ENCODE measurements at places on chromosomes 16 and 17.

- DNase-seq: no peak
Measured at GRCh38 chr16:89476811-89477261, 13.5 kb downstream of the ANKRD11 start.

DNA sequence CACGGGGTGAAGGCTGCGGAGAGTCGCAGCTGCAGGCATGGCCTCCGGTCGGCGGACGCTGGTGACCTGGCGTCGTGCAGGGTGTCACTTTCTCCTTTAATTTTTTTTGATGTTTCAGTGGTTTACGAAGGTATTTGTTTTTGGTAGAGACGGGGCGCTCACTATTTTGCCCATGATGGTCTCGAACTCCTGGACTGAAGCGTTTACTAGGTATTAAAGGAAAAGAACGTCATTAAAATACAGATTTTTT, 17.1 kb downstream of the ZNF213 start:
- no peak for DNase-seq

DNA sequence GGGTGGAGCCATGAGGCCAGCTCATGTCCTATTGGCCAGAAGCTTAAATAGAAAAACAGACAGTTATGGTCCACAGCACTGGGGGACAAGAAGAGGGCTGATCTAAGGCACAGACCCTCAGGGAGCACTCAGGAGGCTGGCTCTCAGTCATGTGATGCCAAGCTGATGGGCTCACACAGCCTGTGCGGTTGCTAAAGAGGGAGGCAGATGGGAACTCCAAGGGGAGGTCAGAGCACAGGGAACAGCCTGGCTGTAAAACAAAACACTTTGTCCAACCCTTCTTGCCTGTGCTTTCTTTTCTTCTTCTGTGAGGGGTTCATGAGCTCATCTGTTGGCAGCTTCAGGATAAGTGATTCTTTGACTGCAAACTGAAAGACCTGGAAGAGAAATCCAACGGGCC, 27.2 kb downstream of the CNTNAP1 start:
- DNase-seq: no peak

DNA sequence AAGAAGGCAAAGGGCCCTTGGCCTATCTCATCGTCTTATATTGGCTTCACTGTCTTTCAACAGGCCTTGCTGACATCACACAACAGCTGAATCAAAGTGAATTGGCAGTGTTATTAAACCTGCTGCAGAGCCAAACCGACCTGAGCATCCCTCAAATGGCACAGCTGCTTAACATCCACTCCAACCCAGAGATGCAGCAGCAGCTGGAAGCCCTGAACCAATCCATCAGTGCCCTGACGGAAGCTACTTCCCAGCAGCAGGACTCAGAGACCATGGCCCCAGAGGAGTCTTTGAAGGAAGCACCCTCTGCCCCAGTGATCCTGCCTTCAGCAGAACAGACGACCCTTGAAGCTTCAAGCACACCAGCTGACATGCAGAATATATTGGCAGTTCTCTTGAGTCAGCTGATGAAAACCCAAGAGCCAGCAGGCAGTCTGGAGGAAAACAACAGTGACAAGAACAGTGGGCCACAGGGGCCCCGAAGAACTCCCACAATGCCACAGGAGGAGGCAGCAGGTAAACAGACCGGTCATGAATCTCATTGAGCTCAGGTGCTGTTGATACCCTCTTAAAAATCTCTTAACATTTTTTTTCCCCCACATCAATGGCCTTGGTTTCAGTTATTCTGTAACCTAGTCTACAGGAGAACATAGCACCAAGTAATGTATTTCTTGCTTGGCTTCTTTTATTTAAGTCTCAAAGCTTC, 64.7 kb downstream of the CDK12 start:
- no peak for DNase-seq

GRCh38 chr16:56399486-56399885, 25.9 kb downstream of the AMFR start:
- DNase-seq: no peak

GRCh38 chr17:19004421-19005136, at the start of gene FAM83G:
Gene FAM83G (minus strand): TSS chr17:19004764. CDS start chr17:19004041, 723 bp downstream.
- DNase-seq: peak; percentile 73

DNA sequence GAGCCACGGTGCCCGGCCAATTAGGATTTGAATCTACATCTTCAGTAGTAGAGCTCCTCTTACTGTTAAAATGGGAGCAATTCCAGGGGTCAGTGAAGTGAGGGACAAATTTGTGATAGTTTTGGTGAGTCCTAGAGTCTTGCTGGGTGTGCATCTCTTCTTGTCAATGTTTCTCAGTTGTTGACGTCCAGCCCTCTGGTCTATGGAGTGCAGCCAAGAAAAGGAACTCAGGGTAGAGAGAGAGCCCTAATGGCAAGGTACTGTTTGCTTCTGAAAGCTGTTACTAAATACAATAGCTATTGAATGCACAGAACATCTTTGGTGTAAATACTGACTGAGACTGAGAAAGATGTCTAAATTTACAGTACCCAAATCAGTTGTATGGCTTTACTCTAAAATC, 282.5 kb upstream of the SALL1 start:
- no peak for DNase-seq

GRCh38 chr16:1580956-1581355, 30.9 kb downstream of the IFT140 start:
- DNase-seq: no peak

- DNase-seq: no peak
Measured at GRCh38 chr17:72338847-72339790, 218.3 kb downstream of the SOX9 start.

GRCh38 chr17:1059131-1059795, 62.3 kb downstream of the TIMM22 start:
- DNase-seq: no peak

DNA sequence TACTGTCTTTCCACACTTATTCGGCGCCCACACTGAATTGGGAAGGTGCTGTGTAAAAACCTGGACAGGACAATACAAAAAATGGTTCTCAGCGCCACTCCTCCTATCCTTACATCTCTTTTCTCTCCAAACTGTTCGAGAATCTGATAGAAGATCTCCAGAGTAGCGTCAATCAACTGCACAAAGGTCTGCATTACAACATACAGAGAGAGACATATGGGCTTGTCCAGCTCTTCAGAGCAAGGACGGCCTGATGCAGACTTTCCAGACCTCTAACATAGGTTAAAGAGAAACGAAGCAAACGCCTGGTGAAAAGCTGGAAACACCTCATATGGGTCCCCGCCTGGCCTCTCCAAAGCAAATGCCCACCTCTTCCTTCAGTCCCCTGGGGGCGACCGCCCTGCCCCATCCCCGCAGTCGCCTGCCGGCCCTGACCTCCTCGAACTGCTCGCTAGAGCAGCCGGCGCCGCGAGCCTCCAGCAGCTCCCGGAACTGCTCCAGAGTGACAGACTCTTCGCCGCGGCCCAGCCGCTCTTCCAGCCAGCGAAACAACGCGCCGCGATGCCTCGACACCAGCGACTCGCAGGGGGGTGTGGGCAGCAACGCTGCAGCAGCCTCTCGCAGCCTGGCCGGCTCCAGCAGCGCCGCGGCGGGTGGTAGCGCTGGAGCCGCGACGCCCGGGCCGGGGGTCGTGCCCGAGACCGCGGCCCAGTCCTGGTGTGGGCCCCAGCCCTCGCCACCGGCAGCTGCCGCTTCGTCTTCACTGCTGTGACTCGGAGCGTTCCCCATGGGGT, 526 bp downstream of the ZZEF1 start:
- DNase-seq: peak; percentile 44

GRCh38 chr17:36594626-36595401, 3.1 kb downstream of the DHRS11 start:
- DNase-seq: no peak

- DNase-seq: peak; percentile 94
Measured at GRCh38 chr16:471353-472198, 46.1 kb downstream of the RAB11FIP3 start.

DNA sequence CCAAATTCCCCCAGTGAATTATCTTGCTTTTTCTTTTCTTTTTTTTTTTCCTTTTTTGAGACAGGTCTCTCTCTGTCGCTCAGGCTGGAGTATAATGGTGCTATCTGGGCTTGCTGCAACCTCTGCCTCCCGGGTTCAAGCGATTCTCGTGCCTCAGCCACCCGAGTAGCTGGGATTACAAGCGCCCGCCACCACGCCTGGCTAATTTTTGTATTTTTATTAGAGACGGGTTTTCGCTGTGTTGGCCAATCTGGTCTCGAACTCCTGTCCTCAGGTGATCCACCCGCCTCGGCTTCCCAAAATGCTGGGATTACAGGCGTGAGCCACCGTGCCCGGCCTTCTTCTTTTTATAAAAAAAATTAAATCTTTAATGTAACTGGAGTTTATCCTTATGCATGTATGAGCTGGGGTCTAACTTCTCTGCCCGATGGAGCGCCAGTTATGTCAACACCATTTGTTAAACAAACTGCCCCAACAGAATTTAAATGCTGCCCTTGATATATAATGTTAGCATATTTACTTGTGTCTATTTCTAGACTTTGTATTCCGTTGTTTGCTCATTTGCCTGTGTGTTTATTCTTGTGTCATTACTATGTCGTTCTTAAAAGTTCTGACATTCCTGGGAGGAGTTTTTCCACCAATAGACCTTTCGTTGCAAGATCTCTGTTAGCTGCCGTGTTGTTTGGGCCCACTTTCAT, 535 bp upstream of the AURKB start:
- DNase-seq: no peak

DNA sequence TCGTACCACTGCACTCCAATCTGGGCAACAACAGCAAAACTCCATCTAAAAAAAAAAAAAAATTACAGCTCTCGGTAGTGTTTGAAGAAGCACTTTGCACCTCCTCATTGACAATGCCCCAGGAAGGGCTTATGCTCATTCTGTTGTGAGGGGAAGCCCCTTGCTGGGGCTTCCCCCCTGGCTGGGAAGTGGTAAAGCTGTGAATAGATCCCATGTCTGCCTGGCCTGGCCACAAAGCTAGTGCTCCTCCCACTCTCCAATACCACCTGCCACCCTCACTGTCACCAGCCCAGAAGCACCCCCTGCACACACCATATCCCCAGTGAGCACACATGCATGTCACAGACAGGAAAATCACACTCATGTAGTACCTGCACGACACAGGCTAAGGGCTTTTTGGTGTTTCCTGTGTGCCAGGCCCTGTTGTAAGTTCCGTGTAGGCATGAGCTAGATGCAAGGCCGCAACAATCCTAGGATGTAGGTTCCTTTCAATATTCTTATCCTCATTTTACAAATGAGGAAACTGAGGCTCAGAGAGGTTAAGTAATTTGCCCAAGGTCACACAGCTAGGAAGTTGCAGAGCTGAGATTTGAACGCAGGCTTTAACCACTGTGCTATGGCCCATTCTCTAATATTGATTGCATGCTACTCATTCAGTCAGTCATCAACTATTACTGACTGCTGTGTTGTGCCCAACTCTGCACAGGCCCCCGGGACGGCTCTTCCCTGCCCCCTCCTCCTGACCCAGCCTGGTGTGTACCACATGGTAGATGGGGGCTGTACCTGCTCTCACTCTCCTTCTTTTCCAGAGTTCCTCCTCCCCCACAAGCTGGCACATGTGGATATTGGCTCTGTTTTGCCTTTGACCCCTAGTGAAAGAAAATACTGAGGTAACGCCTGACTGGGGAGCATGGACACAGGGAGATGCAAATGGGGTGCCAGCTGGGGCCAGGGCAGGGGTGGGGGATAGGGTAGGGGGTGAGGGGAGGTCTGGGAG, 11.9 kb upstream of the COL1A1 start:
- no peak for DNase-seq

DNA sequence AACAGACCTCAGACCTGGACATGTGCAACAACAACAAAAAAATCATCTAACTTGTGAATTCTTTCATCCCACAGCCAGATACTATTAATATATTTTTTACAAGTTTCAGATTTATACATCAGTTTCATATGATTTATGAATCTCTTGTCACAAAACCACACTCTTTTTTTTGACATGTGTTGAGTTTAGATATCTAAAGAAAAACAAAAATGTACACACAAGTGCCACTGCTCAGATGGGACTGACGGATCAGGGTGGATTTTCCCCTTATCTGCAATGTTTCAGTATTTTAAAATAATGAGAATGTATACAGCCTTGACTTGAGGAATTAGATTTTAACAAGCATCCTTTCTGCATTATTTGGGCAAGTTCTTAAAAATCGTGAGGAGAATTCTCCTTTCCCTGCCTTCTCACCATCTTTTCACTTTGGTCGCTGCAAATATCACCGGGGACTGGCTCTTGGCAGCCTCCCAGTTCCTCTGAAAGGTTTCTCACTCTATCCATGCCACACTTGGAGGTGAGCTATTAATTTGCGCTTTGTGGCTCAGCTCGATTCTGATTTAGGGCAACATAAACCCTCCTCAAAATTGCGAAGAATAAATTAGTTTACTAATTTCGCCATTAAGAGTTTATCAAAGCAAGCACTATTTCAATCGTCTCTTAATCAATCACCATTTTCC, 225.7 kb downstream of the XYLT1 start:
- DNase-seq: no peak

DNA sequence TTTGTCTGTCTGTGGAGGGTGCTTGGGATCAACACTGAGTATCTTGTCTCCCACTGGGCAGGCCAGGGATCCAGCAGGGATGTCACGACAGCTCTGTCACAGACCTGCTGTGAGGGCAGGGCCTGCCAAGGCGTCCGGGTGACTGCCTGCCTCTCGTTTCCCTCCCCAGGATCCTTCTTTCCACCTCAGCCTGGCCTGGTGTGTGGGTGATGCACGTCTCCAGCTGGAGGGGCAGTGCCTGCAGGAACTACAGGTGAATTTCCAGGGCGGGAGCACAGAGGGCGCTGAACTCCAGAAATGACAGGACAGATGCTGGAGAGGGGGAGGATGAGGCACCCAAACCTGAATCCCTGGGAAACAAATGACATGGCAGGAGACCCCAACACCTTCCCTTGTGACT, 6.8 kb upstream of the MMP15 start:
- no peak for DNase-seq

DNA sequence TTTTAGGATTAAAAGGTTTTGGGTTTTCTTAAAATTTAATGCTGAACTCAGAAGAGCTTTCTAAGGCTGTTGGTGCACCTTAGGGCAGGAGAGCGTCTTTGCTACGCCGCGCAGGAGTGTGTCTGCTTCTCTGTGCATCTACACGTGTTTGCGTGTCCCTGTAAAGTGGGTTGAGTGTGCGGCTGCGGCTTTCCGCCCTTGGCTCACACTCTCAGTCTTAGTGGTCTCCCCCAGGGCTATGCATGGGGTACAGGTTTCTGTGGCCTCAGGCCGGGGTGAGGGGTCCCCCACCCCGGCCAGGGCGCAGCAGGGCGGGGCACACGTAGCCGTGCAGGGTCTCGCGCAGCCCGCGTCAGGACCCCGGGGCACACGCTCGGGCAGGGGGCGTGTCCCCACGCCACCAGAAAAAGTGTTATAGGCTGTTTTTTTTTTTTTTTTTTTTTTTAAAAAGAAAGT, 727 bp upstream of the TENT4B start:
- peak; percentile 75 for DNase-seq

Measured in head of caudate nucleus (tissue), 42 donors.